ENCODE measurements at places on chromosomes 2 and 18. TPM values are rescaled to one million over a fixed set of nuclear protein-coding genes. Genes with fewer than 3 reads are reported as not detected.

UGT1A4 gene
- not detected for total RNA-seq

AQP12A gene
- total RNA-seq: not detected

STEAP3 gene
- not detected for total RNA-seq

GRCh38 chr2:25490217-25490616 is 148.5 kb upstream of the DNMT3A start:
- H3K36me3 ChIP-seq: no peaks in the 10 kb centered on the region
- no peak for DNase-seq
- H3K4me3 ChIP-seq: no peak overlapping the region

DNA sequence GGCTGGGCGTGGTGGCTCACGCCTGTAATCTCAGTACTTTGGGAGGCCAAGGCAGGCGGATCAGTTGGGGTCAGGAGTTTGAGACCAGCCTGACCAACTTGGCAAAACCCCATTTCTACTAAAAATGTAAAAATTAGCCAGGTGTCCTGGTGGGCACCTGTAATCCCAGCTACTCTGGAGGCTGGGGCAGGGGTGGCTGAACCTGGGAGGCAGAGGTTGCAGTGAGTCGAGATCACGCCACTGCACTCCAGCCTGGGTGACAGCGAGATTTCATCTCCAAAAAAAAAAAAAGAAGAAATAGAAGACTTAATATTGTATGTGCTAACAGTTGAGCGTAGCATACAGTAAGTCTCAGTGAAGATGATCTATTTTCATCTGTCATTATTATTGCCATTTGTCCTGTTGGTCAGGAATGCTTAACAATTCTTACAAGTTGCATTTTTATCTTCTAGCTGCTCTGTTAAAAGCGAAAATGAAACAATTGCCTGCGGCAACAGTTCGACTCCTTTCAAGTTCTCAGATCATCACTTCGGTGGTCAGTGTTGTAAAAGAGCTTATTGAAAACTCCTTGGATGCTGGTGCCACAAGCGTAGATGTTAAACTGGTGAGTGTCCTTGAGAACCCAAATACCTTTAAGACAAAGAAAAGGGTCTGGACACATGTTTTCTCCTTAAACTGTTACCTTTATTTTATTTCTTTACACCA is 7.2 kb downstream of the PMS1 start:
- H3K4me1 ChIP-seq: no peaks in the 10 kb centered on the region
- no peak overlapping the region for H3K27ac ChIP-seq
- H3K27me3 ChIP-seq: no peaks in the 10 kb centered on the region
- no peak for DNase-seq
- H3K4me3 ChIP-seq: no peak overlapping the region

GRCh38 chr2:96533292-96534073 is 3.1 kb upstream of the ARID5A start:
- H3K27me3 ChIP-seq: no peaks in the 10 kb centered on the region
- H3K4me1 ChIP-seq: peaks cover 27% of the 10 kb centered on the region
- no peak overlapping the region for H3K27ac ChIP-seq

DNA sequence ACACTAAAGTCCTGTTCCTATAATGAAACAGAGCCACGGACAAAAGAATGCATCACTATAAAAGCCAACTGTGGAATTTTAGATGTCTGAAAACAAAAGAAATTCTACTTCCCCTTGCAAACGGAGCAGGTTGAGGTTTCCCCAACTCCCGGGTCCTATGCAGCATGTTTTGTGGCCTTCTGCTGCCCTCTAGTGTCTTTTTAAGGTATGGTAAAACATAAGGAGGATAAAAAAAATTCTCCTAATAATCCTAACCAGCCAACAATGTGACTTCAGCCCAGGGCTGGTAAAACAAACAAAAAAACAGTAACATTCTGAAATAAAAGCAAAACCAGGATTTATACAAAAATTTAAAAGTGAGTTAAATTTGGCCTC is 539.5 kb downstream of the NRXN1 start:
- no peak overlapping the region for H3K27ac ChIP-seq
- H3K4me1 ChIP-seq: no peaks in the 10 kb centered on the region
- no peaks in the 10 kb centered on the region for H3K36me3 ChIP-seq
- H3K4me3 ChIP-seq: no peak overlapping the region
- no peaks in the 10 kb centered on the region for H3K27me3 ChIP-seq

GRCh38 chr2:35503738-35504199 is 851.8 kb upstream of the CRIM1 start:
- no peaks in the 10 kb centered on the region for H3K36me3 ChIP-seq
- H3K4me3 ChIP-seq: no peak overlapping the region
- H3K27me3 ChIP-seq: no peaks in the 10 kb centered on the region
- H3K4me1 ChIP-seq: no peaks in the 10 kb centered on the region

DNA sequence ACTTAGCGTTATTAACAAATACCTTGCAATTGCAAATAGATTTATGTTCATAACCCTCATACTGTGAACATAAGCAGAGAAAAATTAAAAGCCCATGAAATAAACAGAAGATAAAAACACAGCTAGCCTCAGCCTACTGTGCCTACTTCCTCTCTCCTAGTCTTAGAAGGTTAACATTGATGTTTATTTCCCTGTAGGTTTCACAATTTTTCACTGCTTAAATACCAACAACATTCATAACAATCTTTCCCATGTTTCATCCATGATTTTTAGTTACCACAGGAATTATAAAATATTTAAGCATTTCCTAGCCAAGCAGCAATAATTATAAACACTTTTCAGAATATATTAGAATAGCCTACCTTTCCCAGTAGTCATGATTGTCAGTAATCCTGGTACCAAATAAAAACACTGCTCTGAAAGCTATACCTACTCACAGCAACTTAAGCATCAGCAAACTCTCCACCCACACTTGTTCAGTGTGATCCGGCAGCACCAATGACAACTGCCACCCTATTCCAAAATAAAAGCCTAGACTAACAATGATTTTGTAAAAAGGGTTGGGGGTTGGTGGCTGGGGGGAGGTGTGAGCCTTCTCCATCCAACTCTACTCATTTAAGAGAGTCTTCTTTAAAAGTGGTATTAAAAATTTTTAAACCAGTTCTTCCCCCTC is 40.6 kb upstream of the RNU4ATAC start:
- H3K36me3 ChIP-seq: 0 out of 2 replicates have a peak, but pooled peaks cover 4% of the 10 kb centered on the region
- no peak overlapping the region for H3K4me3 ChIP-seq
- DNase-seq: no peak
- H3K4me1 ChIP-seq: peaks cover 50% of the 10 kb centered on the region

DNA sequence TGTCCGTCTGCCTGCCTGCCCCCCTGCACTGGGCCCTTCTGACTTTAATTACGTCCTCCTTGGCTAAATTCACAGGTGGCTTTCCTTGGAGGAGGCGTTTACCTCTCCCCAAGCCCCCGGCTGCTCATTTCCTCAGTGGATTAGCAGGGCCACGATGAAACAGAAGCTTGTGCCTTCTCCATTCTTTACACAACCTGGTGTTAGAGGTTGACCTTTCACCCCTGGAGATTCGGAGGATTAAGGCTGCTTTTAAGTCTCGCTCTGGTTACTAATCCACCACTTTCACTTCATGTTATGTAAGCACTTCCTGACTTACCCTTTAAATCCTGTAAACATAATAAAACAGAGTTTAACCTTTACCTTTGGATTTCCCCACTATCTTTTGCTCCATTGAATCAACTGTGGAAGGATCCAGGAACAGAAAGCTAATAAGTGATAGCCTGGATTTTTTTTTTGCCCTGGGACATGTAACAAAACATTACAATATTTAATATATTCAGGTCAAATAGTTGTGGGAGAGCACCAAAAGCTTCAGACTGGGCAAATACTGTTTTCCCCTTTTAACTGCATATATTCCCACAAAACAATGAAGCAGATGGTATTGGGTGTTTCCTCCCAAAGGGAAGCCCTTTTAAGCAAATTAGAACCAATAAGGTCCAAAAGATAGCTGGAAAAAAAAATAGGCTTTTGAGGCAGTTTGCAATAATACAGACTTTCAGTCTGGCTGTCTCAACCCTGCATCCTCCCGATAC is 370.2 kb downstream of the EN1 start:
- H3K27ac ChIP-seq: no peak overlapping the region
- no peaks in the 10 kb centered on the region for H3K4me1 ChIP-seq
- H3K4me3 ChIP-seq: no peak overlapping the region
- H3K27me3 ChIP-seq: no peaks in the 10 kb centered on the region
- no peaks in the 10 kb centered on the region for H3K36me3 ChIP-seq
- no peak for DNase-seq

Measured in Karpas-422 (cell line).